Naive B cell (primary cell): ENCODE measurements at places on chromosomes 4 and X. TPM values are rescaled to one million over a fixed set of nuclear protein-coding genes. Genes with fewer than 3 reads are reported as not detected.

GRCh38 chr4:116374815-116375214 lies 710.6 kb downstream of the TRAM1L1 start:
- no peaks in the 10 kb centered on the region for H3K36me3 ChIP-seq
- H3K27ac ChIP-seq: no peak overlapping the region
- H3K4me3 ChIP-seq: no peak overlapping the region
- no peak for DNase-seq

IRAK1 gene
- 62.2 TPM for polyA plus RNA-seq

- H3K4me3 ChIP-seq: no peak overlapping the region
- no peaks in the 10 kb centered on the region for H3K27me3 ChIP-seq
Observed at GRCh38 chrX:70262952-70263567, 3.1 kb upstream of the P2RY4 start.

ZNF630 gene
- 4.8 TPM for polyA plus RNA-seq

- peaks cover 15% of the 10 kb centered on the region for H3K36me3 ChIP-seq
- H3K27ac ChIP-seq: no peak overlapping the region
- peaks cover 8% of the 10 kb centered on the region for H3K4me1 ChIP-seq
- H3K27me3 ChIP-seq: peaks cover 26% of the 10 kb centered on the region
- no peak for DNase-seq
Observed at GRCh38 chrX:139203651-139204570, 326.6 kb upstream of the F9 start.

GRCh38 chr4:61657016-61657415 lies 456.9 kb downstream of the ADGRL3 start:
- H3K27me3 ChIP-seq: no peaks in the 10 kb centered on the region
- no peak overlapping the region for H3K4me3 ChIP-seq
- H3K27ac ChIP-seq: no peak overlapping the region
- DNase-seq: no peak

DNA sequence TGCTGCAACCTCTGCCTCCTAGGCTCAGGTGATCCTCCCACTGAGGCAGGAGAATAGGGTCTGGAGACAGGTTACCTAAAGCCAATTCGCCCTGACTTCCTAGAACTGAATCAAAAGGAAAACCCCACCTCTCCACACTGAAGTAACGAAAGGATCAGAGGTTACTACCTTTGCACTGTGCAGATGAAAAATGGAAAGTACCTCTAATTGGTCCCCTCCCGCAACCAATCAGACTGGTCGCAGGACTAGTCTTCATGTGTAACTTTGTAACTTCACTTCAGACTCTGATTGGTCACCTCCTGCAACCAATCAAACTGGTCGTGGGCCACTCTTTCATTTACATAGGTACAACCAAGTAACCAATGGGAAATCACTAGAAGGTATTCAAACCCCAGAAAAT lies 61.1 kb downstream of the ATXN3L start:
- H3K4me3 ChIP-seq: no peak overlapping the region
- peaks cover 9% of the 10 kb centered on the region for H3K36me3 ChIP-seq
- H3K27ac ChIP-seq: no peak overlapping the region
- H3K4me1 ChIP-seq: peaks cover 28% of the 10 kb centered on the region

DNA sequence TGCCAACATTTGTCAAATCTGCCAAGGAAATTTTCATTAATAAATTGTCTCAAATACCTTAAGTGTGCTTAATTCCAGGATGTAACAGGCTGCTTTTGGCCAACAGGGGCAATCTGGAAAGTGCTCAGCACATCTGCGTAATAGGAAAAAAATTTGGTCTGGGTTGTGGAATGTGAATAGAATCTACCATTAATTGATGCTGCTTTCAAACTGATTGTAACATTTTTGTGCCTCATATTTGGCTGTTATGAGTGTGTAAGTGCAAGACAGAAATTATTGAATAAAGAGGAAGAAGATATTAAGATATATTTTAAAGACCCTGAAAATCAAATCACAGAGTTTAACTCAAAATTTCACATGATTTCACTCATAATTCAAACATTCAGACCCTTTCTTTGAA lies 41.1 kb downstream of the REELD1 start:
- H3K4me3 ChIP-seq: no peak overlapping the region
- H3K27ac ChIP-seq: no peak overlapping the region
- no peaks in the 10 kb centered on the region for H3K27me3 ChIP-seq
- H3K36me3 ChIP-seq: no peaks in the 10 kb centered on the region
- no peaks in the 10 kb centered on the region for H3K4me1 ChIP-seq

DNA sequence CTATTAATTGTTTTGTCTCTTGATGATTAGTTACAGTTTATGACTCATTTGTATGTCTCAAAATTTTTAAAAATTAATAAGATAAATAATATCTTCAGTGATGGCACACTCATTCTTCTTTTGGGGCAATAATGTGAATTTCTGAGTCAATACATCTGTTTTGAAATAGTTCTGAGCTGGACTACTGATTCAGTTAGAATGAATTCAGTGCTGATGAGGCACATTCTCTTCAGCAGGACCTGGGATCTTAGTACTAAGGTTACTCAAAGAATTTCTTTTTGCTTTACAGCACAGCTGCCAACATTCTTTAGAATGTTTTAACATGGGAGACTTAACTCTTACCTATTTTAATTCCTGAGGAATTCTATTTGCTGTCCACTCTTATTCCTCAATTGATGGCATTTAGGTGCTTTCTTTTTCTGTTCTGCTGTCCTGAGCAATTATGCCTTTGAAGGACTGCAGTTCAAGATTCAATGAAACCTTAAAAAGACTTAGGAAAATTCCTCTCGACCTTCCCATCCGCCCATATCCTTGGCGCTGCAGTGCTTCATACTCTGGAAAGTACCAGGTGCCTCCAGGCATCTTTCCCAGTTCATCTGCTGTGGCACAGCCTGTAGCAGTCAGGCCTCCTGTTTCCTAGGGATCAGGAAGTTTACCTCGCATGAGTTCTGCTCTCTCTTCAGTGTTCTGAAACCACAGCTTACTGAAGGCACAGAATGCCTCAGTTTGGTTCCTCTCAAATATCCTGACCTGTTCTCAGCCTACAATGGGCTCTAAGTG lies 213.7 kb downstream of the FSTL5 start:
- H3K4me3 ChIP-seq: no peak overlapping the region
- no peaks in the 10 kb centered on the region for H3K4me1 ChIP-seq
- DNase-seq: no peak

GRCh38 chrX:135494453-135494852 lies 26.0 kb upstream of the INTS6L start:
- peaks cover 3% of the 10 kb centered on the region for H3K4me1 ChIP-seq
- no peaks in the 10 kb centered on the region for H3K36me3 ChIP-seq
- no peaks in the 10 kb centered on the region for H3K27me3 ChIP-seq
- H3K4me3 ChIP-seq: no peak overlapping the region

- no peak for DNase-seq
- H3K27me3 ChIP-seq: no peaks in the 10 kb centered on the region
- H3K4me1 ChIP-seq: no peaks in the 10 kb centered on the region
- H3K27ac ChIP-seq: no peak overlapping the region
Observed at GRCh38 chr4:17128268-17128667, 229.8 kb upstream of the LDB2 start.

DNA sequence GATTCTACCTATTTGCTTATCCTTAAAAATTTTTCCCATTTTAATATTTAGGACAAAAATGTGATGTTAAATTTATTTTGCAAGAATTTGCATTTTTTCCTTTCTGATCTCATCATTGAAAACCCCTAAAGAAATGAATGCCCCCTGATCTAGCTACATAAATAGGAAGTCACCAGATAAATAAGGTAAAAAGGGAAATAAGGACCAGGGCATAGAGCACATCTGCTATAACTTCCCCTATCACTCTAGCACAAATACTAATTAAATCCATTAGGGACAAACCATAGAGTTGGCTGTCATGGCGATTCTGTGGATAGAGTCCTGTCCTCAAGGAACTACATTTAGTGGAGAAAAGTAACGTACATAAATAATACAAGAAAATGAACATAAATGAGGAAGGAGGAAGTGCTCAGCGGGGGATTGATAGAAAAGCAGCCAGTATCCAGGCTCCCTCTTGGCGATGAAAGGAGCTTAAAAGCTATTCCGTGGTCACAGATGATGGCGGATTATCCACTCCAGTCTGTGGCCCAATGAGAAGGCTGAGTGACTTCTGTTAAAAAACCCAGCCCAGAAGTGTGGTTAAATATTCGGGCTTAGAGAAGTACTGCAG lies 76.9 kb upstream of the RPL34 start:
- H3K27ac ChIP-seq: peak overlapping the region; percentile 49
- H3K4me1 ChIP-seq: peaks cover 26% of the 10 kb centered on the region
- no peak overlapping the region for H3K4me3 ChIP-seq

ARMCX4 gene
- polyA plus RNA-seq: 2.3 TPM

GRCh38 chr4:87530868-87531267 lies 1.7 kb upstream of the SPARCL1 start:
- peaks cover 7% of the 10 kb centered on the region for H3K4me1 ChIP-seq
- H3K4me3 ChIP-seq: no peak overlapping the region
- H3K27ac ChIP-seq: no peak overlapping the region
- no peak for DNase-seq
- no peaks in the 10 kb centered on the region for H3K36me3 ChIP-seq

GRCh38 chr4:104966349-104967033 lies 180.2 kb upstream of the TET2 start:
- peak overlapping the region; percentile 16 for H3K4me3 ChIP-seq
- no peak for DNase-seq
- H3K36me3 ChIP-seq: no peaks in the 10 kb centered on the region

DNA sequence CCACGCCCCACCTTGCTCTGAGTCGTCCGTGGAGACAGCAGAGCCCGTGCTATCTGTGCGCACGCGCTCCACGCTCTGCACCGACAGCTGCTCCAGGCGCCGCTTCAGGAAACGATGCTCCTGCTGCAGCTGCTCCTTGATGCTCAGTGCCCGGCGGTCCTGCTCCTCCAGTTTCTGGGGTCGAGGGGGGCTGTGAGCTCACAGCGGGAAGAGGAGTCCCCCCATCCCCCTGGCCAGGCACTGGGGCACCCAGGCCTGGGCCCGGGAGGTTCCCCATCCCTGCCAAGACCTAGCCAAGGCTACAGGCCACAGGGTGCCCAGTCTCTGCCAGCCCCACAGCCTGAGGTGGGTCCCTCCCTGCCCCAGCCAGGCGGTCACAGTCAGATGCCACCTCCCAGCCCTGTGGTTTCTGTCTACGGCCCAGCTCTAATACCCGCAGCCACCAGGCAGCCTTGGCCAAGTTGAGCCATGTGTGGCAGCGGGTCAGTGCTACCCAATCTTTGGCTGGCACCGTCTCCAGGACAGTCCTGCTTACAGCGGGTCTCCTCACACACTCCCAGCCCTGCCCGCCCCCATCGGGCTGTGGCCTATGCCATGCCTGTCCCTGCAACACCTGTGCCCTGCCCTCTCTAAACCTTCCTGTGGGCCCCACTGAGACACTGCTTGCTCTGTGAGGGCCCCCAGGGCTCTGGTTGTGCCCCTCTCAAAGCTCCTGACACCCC lies 9.3 kb upstream of the HAUS3 start:
- no peaks in the 10 kb centered on the region for H3K36me3 ChIP-seq
- peaks cover 11% of the 10 kb centered on the region for H3K4me1 ChIP-seq
- H3K27ac ChIP-seq: no peak overlapping the region
- H3K4me3 ChIP-seq: no peak overlapping the region
- DNase-seq: no peak

- no peaks in the 10 kb centered on the region for H3K27me3 ChIP-seq
- H3K27ac ChIP-seq: no peak overlapping the region
- no peak overlapping the region for H3K4me3 ChIP-seq
Observed at GRCh38 chrX:153920546-153920945, 5.5 kb downstream of the ARHGAP4 start.

DNA sequence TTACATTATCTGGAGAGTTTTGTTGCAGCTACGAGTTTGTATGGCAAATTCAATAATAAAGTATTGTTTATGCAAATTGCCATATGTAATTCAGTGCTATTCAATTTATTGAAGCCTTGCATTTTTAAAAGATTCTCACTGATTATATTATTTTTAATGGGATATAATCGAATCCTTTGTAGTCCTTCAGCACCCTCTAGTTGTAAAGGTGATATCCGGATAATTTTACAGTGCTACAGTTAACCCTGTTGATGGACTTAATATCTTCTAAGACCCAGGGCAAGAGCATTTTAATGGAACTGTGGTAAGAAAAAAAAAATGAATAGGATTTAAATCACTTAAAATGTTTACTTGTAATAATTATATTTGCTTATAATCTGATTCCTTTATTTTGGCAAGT lies 48.5 kb upstream of the GRIA2 start:
- H3K36me3 ChIP-seq: no peaks in the 10 kb centered on the region
- H3K27me3 ChIP-seq: no peaks in the 10 kb centered on the region
- no peak overlapping the region for H3K27ac ChIP-seq
- no peak for DNase-seq

GRCh38 chr4:38769441-38769840 lies 13.3 kb downstream of the TLR10 start:
- no peaks in the 10 kb centered on the region for H3K27me3 ChIP-seq
- peak overlapping the region; percentile 44 for H3K27ac ChIP-seq
- peak overlapping the region; percentile 33 for H3K4me3 ChIP-seq
- DNase-seq: no peak
- peaks cover 88% of the 10 kb centered on the region for H3K4me1 ChIP-seq
- H3K36me3 ChIP-seq: peaks cover 27% of the 10 kb centered on the region

DNA sequence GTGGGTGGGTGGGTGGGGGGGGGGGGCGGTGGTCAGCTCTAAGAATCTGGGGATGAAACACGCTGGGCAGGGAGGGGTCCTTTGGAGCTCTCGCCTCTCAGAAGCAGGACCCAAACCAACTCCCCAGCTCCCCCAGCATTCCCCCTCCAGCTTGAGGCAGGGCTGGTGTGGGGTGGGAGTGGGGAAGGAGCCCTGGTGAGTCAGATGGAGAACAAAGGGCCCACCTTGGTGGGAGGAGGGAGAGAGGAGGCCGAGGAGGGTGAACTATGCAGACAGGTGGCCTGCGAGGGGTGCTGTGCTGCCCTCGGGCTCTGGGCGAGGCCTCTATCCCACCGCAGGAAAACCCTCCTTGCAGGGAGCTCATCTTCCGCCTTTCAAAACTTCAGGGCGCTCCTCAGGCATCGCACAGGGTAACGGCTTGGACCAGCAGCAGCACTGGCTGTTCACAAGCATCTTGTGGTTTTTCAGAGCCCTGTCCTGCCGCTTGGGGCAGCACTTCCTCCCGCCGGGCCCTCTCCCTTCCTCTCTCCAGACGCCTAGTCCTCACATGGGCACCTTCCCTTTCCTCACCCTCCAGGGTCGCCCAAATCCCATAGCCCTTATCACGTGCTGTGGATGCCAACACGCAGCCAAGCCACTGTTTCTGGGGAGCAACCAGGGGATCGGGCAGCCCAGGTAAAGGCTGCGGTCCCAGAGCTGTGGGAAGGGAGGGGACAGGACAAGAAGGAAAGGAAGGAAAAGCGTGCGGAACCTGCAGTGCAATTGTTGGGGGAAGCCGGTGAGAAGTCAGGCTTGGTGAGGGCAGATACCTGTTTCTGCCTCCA lies 34.0 kb upstream of the GRPEL1 start:
- H3K36me3 ChIP-seq: no peaks in the 10 kb centered on the region
- peak; percentile 34 for DNase-seq
- H3K27ac ChIP-seq: no peak overlapping the region
- H3K27me3 ChIP-seq: no peaks in the 10 kb centered on the region
- peak overlapping the region; percentile 86 for H3K4me3 ChIP-seq
- H3K4me1 ChIP-seq: peaks cover 13% of the 10 kb centered on the region

GRCh38 chrX:41085878-41086626 lies 807 bp downstream of the USP9X start:
- DNase-seq: peak; percentile 58
- H3K27ac ChIP-seq: peak overlapping the region; percentile 99
- H3K4me3 ChIP-seq: peak overlapping the region; percentile 94
- H3K4me1 ChIP-seq: no peaks in the 10 kb centered on the region
- H3K27me3 ChIP-seq: no peaks in the 10 kb centered on the region
